Activated CD8-positive, alpha-beta T cell treated with anti-CD3 and anti-CD28 coated beads for 36 hours (primary cell): ENCODE measurements at places on chromosomes 2 and 18. TPM values are rescaled to one million over a fixed set of nuclear protein-coding genes. Genes with fewer than 3 reads are reported as not detected.

GRCh38 chr2:112085916-112086669 lies 31.0 kb downstream of the TMEM87B start:
- DNase-seq: no peak

DNA sequence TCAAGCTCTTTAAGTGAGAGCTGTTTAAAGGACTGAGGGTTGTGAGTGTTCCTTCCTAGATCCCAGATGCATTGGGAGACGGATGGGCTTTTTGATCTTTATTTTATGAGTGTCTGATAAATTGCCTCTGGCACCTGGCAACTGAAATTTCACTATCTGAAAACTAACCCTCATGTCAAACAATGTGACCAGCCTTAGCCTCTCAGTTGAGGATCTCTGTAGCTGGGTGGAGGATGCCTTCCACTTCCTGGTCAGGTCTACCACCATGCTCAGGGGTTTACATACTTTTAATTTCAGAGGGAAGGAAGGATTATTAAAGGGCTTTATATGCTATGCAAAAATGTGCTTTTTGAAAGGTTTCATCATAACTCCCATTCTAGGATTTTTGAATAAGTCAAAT lies 70.5 kb upstream of the NT5C1B start:
- no peak for DNase-seq

GRCh38 chr2:47401789-47402554 lies 984 bp upstream of the MSH2 start:
- DNase-seq: no peak

DNA sequence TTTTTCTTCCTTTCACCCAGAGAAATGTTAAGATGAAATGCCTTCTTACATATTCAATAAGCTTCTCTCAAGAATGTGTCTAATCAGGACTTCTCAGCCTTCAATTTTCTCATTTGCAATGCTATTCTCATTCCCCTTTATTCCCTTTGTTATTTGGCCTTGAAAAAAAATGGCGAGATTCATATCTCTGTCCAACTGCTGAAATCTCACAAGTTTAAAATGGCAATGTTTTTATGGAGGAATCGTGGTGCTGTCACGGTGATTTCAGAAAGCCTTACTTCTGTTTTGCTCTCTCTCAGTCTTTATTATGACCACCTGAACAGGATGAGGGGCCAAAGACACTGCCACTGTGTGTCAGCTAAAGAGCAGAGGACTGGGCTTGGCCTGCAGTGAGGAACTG lies 928.5 kb downstream of the DCC start:
- DNase-seq: no peak

DNA sequence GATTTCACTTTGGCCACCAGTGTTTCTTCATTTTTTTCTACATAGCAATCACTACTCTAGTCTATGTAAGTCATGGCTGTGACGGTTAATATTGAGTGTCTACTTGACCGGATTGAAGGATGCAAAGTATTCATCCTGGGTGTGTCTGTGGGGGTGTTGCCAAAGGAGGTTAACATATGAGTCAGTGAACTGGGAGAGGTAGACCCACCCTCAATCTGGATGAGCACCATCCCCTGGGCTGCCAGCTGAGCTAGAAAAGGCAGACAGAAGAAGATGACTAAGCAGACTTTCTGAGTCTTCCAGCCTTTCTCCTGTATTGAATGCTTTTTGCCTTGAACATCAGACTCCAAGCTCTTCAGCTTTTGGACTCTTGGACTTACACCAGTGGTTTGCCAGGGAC lies 265.0 kb upstream of the SLC8A1 start:
- DNase-seq: no peak

Gene PELI1
- 29.8 TPM for total RNA-seq

Gene CHRNG
- not detected for total RNA-seq

Gene EPG5
- 15.3 TPM for total RNA-seq

Gene MOGAT1
- not detected for total RNA-seq

Gene KATNAL2
- 1.3 TPM for total RNA-seq
